ENCODE measurements at places on chromosomes 16 and 17.

GRCh38 chr17:13266606-13267005, 248.8 kb upstream of the ELAC2 start:
- no peak for DNase-seq

- DNase-seq: no peak
These were observed 69.2 kb downstream of the PRKCB start for GRCh38 chr16:23905027-23905426.

GRCh38 chr17:42133461-42134041, 10.9 kb downstream of the HSPB9 start:
- DNase-seq: peak; percentile 48

DNA sequence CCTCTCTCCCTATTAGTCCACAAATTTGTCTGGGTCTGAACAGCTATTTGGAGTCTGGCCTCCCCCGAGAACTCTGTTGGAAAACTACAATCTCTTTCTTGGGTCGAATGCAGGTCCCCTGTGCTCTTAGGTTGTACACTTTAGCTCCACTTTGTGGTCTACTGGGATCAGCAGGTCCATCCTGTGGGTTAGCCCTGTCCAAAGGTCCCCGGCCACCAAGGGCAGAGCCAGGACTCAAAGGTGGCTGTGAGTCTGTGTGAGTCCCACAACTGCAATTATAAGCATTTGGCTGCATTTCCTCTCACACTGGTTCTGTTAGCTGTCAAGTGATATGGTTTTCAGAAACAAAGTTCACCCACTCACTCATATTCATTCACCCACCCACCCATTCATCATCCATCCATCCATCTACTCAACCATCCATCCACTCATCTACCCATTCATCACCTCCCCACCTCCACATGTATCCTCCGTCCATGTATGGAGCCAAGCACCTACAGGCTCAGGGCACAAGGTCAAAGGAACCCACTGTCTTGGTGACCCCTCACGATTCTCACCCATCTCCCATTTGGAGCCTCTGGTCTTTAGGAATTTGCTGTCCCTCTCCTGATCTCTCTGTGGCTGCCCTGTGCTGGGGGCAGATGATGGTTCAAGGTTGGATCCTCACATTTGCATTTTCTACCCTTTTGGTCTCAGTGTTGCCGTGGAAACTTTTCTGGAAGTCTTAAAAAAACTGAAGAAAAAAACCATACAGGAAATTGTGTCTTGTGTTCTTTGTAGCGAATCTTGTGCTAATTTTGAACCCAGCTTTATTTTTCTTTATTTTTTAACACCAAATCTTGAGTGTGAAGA, 45.8 kb downstream of the IRF8 start:
- no peak for DNase-seq

DNA sequence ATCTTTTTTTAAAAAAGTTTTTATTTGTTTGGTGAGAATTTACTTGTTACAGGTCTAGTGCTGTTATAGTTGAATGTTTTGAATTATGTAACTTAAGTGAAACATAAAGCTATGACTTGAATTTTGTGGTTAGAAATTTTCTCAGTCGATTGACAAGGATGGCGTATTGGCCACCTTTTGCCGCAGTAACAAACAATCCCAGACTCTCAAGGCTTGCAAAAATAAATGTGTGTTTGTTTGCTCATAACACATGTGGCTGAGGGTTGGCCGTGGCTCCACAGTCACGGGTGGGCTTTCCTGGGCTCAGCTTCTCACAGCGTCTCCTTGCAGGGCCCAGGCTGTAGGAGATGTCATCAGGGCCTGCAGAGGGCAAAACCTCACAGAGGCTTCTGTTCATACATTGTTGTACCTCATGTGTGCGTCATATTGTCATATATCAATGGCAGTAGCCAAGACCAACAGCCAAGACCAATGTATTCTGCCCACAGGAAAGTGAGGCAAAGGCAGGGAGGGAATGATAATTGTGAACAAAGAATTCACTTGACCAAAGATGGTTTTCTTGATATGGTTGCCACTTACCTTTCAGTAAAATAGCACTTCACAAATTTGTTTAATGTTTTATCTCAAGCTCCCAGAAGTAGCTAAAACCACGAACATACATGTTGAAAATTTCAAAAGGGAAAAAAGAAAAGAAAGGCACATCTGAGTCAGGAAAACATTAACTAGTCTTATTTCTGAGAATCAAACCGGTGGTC, 93.5 kb downstream of the WWOX start:
- DNase-seq: no peak
